ENCODE measurements at places on chromosomes 12 and 14.

- peak; percentile 92 for DNase-seq
These were observed 15.6 kb downstream of the TRMT61A start for GRCh38 chr14:103544388-103545218.

DNA sequence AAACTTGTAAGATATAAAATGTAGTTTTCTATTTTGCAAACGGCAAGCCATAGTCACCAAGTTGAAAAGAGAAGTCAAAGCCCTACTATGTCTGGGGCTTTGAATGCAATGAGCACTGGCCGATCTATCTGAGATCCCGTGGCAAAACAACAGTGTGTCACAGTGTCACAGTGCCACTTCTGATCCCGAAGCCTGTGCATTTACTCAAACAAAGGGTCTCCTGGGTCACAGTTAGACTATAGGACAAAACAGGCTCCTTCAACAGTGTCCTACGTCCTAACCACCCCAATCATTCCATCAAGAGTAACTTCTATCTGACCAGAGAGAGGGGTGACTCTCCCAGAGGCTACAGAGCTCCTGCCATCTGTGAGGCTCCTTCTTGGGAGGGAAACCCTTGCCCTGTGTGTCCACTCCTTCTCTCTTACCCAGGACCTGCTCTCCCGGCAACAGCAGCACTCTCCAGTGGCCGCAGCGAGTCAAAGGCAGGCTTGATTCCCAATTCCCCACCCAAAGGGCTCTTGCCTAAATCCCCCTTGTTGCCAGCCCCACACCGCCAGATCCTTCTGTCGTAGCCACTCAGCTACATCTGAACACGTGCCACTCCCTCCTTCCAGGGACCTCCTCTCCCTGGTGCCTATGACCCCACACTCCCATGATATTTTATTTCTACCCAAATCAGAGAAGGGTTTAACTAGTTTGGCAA lies 14.0 kb upstream of the SELPLG start:
- no peak for DNase-seq

GRCh38 chr14:70641548-70642302 lies at the start of gene TTC9:
Gene TTC9 (plus strand): TSS chr14:70641916. CDS start chr14:70642130, 214 bp downstream.
- peak; percentile 41 for DNase-seq

GRCh38 chr12:50222275-50222783 lies 55.2 kb upstream of the CERS5 start:
- DNase-seq: peak; percentile 94

GRCh38 chr14:105860615-105861580 lies 334.5 kb downstream of the TMEM121 start:
- DNase-seq: no peak

DNA sequence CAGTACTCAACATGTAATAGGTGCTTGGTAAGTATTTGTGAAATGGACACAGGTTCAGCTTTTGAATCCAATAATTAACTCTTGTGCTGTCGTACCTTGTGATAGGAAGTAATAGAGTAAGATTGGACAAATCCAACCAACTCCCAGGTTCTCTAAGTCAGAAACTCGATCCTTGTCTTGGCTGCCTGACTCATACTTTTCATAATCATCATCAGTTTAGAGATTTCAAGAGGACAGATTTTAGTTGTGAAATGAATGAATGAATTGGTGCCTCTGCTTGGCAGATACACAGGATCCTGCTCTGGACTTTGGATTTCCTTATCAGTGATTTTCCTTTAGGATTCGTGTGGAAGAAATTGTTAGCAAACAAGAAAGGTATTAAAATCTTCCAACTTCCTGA lies 1145.2 kb downstream of the AACS start:
- no peak for DNase-seq

DNA sequence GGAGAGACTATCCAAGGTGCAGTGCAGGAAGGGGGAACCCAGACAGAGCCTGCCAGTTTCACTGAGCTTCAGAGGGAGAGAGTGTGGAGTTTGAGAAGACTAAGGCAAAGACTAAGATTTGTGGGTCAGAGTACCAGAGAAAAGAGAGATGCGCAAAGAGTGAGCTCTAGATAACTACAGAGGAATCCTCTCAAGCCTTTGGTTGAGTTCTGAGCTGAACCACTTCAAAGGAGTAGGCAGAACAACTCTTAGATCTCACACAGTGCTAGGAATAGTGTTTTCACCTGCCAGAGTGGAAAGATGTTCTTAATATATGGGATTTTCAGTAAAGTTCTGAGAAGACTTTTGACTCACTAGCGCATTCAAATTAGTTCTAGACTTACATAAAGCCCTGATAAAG lies 10.7 kb upstream of the M6PR start:
- DNase-seq: no peak

DNA sequence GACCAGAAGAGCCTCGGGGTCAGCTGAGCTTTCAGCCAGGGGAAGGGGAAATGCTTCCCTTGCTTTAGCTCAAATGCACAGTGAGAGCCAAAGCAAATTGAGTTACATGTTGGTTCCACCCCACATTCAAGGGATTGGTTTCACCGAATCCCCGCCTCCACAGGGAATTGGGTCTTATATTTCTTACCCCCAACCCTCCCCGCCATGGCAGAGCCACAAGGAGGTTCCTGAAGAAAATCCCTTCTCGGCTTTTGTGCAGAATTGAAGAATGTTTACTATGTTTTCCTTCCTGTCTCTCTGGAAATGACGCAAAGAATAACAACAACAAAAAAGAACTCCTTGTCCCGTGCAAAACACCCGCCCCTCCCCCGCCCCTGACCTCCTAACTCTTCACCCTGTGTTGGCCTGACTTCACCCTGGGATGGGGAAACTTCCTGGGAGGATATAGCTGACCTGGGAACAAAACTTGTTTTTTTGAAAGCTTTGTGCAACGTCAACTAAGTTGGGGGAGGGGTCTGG lies 21.9 kb upstream of the CIPC start:
- DNase-seq: peak; percentile 57

DNA sequence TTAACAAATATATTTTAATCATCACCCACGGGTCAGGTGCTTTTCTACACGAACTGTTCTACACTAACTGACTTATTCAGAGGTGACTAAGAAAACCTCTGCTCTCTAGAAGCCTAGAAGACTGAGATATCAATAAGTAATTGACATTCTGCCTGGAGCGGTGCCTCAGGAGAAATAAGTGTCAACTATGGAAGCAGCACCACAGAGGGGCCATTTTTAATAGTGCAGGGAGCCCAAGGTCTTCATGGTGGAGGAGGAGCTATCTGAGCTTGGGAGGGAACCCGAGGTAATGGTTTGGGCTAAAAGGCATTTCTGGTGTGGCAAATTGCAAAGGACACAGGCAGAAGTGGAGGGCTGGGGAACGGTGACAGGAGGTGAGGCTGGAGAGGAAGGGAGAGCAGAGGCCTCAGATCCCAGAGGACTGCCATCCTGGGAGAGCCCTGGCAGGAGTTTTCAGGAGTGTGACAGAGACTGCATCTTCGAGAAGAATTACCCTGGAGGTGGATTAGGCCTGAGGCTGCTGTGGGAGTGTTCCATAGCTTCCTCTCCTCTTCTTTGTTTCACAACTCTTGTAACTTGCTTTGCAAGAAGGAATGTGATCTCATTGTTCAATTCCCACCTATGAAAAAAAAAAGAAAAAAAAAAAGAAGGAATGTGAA lies 123.1 kb downstream of the NPAS3 start:
- no peak for DNase-seq

- no peak for DNase-seq
These were observed 42.7 kb upstream of the CDKN3 start for GRCh38 chr14:54354096-54354495.

DNA sequence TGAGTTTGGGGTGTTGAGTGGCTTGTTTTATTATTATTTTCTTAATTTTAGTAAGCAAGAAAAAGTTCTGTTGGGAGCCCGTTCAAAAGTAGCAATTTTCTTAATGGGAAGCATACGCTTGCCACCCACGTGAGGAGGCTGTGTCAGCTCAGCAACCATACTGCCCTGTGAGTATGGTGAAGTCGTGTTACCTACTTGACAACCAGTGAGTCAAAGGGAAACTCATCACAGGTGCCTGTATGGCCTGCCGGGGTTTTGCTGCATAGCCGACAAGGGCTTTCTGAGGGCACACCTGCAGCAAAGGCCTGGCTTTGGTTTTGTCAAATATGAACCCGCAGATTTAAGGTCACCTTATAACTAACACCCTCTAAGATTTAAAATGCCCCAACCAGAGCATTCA lies 31.1 kb downstream of the PITPNM2 start:
- no peak for DNase-seq

DNA sequence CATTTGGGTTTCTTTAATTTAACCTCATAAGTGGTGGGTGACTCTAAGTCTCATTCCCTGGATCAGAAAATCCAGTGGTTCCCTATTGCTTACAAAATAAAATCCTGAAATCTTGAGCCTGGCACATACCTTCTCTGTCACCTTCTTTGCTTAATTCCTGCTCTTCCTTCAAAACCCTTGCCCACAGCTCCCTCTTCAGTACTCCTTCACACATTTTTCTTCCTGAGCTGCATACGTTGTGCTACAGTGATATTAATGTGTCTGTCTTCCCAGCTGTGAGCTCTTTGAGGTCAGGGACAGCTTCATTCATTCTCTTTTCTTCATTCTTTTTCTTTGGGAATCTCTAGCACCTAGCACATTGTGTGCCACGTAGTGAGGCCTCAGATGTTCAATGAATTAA lies 9.5 kb downstream of the TSPAN11 start:
- DNase-seq: no peak

- no peak for DNase-seq
These were observed 16.5 kb upstream of the SERPINA4 start for GRCh38 chr14:94544726-94545125.

DNA sequence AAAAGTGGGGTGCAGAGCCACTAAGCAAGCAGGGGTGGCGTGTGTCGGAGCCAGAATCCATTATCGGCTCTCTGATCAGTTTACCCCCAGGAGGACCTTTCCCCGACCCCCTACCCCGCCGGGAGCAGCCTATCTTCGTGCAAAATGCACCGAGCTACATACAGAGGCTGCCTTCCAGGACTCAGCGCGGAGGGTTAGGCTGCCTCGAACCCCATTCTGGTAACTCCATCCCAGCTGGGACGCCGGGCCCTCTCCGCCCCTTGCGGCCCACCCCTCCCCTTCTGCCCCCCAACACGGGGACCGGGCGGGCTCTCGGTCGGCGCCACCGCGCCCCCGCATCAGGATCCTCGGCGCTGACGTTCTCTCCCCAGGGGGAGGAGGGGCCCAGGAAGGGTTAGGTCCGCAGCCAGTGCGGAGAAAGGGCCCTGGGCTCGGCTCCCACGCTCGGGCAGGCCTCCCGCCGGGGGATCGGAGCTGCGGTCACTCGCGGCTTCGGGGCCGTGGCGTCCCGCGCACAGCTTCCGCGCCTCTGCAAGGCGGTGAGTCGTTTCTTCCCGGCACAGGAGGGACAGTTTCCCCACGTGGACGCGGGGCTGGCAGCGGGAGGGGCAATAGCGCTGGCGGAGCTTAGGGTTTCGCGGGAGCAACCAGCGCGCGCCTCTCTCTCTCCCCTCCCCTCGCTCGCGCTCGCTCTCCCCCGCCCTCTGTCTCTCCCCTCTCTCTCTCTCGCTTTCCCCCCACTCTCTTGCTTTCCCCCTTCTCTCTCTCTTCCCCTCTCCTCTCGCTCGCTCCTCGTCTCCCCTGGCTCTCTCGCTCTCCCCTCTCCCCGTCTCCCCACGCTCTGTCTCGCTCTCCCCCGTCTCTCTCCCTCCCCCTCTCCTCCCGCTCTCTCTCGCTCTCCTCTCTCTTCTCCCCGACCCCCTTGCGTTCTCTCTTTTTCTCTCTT lies 12.5 kb upstream of the MAP3K9 start:
- peak; percentile 54 for DNase-seq

DNA sequence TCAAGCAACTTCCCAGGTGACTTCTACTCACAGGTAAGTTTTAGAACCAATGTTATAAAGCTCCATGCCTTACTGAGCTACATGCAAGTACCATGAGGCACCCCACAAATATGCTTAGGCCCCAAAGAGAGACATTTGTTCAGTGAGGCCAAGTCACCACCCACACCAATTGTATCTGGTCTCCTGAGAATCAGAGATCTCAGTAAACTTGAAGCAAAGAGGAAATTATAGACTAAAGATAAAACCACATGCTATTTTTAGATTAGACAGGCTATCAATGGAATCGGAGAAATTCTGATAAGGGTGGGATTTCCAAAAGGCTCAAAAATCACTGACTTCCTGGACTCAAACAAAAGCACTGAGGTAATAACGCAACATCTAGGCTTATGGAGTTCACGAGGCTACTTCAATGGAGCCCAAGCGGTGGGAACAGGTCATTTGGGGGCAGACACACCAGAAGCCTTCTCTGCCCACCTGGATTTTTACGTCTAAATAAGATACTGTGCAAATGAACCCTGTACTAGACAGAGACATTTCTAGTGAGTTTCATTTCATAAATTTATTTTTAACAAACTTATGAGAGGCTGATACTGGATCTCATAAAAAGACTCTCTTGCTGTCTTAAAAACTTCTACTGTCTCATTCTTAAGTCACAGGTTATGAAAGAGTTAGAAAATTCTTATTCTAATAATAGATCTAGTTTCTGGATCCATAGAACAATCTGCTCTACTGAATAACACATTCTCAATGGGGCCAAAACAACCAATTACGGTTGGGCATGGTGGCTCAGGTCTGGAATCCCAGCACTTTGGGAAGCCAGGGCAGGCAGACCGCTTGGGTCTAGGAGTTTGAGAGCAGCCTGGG lies 7.7 kb downstream of the SLC15A4 start:
- no peak for DNase-seq
